Camera-type eye (tissue), 1 donor: ENCODE measurements at places on chromosomes 3 and 15. TPM values are rescaled to one million over a fixed set of nuclear protein-coding genes. Genes with fewer than 3 reads are reported as not detected.

GMNC gene
- 3.4 TPM for total RNA-seq

FEZF2 gene
- total RNA-seq, result 14.3 TPM

WNT5A gene
- total RNA-seq, result 39.0 TPM

PIK3CB gene
- 39.1 TPM for total RNA-seq

HTR3E gene
- total RNA-seq, result not detected

CHL1 gene
- total RNA-seq, result 78.5 TPM

GRAMD2A gene
- 0.66 TPM for total RNA-seq

KLF15 gene
- 7.7 TPM for total RNA-seq

SLC22A14 gene
- total RNA-seq, result 0.16 TPM

CIDEC gene
- total RNA-seq, result not detected

PAK6 gene
- total RNA-seq, result 5.4 TPM

CD96 gene
- 1.3 TPM for total RNA-seq

GOLGA8H gene
- 1.8 TPM for total RNA-seq

P2RY12 gene
- total RNA-seq, result 3.0 TPM

LNP1 gene
- 13.2 TPM for total RNA-seq

AGTR1 gene
- total RNA-seq, result 3.5 TPM

RARB gene
- total RNA-seq, result 86.3 TPM

HDGFL3 gene
- total RNA-seq, result 107 TPM

MUSTN1 gene
- total RNA-seq, result 12.0 TPM

WDR48 gene
- total RNA-seq, result 83.5 TPM

SLC9C1 gene
- 1.5 TPM for total RNA-seq

ST6GAL1 gene
- 18.1 TPM for total RNA-seq

TMCC1 gene
- 43.2 TPM for total RNA-seq

RNF7 gene
- 50.4 TPM for total RNA-seq

STRA6 gene
- total RNA-seq, result 17.3 TPM

ISL2 gene
- total RNA-seq, result 9.6 TPM

ROPN1 gene
- not detected for total RNA-seq

MYO5C gene
- total RNA-seq, result 18.4 TPM

RAB8B gene
- 45.6 TPM for total RNA-seq

ZNF660 gene
- total RNA-seq, result 21.2 TPM

NEK4 gene
- total RNA-seq, result 64.3 TPM

FBXL22 gene
- 5.1 TPM for total RNA-seq

NR1I2 gene
- total RNA-seq, result 0.38 TPM

KCTD6 gene
- total RNA-seq, result 62.4 TPM

ADPRH gene
- total RNA-seq, result 3.4 TPM

PLA1A gene
- 1.3 TPM for total RNA-seq

GOLGA8G gene
- total RNA-seq, result not detected

HIGD1A gene
- 116 TPM for total RNA-seq

ZNF620 gene
- 15.3 TPM for total RNA-seq

CYP8B1 gene
- total RNA-seq, result not detected

PLA2G4E gene
- 0.16 TPM for total RNA-seq

FSTL1 gene
- 786 TPM for total RNA-seq

GNAT1 gene
- 66.7 TPM for total RNA-seq

SEC11A gene
- total RNA-seq, result 133 TPM

CLSTN2 gene
- total RNA-seq, result 26.9 TPM

THSD4 gene
- total RNA-seq, result 85.5 TPM

LRRIQ4 gene
- total RNA-seq, result 0.33 TPM

GOLGA6L4 gene
- total RNA-seq, result 3.5 TPM

KLHL6 gene
- total RNA-seq, result 2.5 TPM

C3orf22 gene
- not detected for total RNA-seq

EPHB1 gene
- 8.7 TPM for total RNA-seq

C3orf70 gene
- total RNA-seq, result 32.5 TPM

RASGRP1 gene
- 16.3 TPM for total RNA-seq
